ENCODE measurements at places on chromosomes 6 and 20.

GRCh38 chr6:116010790-116011401, 49.8 kb downstream of the FRK start:
- peak; percentile 82 for DNase-seq

GRCh38 chr6:165737396-165737795, 74.4 kb upstream of the PDE10A start:
- DNase-seq: no peak

DNA sequence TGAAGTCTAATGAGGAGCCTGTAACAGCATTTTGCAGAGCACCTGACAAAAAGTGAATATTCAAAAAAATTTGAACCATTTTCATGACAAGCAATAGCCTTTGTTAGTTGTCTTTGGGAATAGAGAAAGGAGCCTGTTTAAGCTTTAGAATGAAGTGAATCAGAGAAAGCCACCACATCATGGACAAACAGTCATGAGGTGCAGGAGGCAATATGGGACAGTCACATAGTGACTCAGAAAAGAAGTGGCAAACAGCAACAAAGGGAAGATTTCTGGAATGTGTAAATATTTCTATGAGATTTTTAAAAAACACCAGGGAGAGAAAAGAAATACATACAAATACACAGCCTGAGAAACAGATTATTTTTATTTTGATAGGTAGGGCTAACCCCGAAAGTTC, 6.6 kb downstream of the KLHL31 start:
- no peak for DNase-seq

DNA sequence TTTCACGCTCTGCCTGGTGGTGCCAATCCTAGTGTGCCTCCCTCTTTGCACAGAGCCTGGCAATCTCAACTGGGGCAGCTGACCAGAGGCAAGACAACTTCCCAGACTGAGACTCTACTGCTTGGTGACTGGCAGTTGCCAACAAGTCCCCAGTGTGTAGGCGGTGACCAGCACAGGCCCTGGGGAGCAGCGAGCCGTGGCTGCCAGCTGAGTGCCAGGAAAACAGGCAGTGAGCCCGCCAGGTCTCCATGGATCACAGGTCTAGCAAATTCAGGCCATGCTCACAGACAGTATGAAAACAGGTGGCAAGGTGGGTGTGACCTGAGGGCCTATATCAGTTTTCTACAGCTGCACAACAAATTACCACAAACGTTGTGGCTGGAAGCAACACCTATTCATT, 289.9 kb downstream of the KIF16B start:
- no peak for DNase-seq

- DNase-seq: no peak
Measured at GRCh38 chr6:145339089-145339488, 396.2 kb downstream of the EPM2A start.
